ENCODE measurements at places on chromosomes 3 and 15. TPM values are rescaled to one million over a fixed set of nuclear protein-coding genes. Genes with fewer than 3 reads are reported as not detected.

ZNF770 gene
- 40.6 TPM for total RNA-seq

- no peak for DNase-seq
Measured at GRCh38 chr3:30258426-30259392, 347.7 kb upstream of the TGFBR2 start.

TMEM42 gene
- 8.8 TPM for total RNA-seq

GRCh38 chr3:174873832-174874657, 14.9 kb downstream of the NAALADL2 start:
- no peak for DNase-seq

GRCh38 chr3:80190051-80190450, 422.3 kb upstream of the ROBO1 start:
- peak; percentile 93 for DNase-seq

DNA sequence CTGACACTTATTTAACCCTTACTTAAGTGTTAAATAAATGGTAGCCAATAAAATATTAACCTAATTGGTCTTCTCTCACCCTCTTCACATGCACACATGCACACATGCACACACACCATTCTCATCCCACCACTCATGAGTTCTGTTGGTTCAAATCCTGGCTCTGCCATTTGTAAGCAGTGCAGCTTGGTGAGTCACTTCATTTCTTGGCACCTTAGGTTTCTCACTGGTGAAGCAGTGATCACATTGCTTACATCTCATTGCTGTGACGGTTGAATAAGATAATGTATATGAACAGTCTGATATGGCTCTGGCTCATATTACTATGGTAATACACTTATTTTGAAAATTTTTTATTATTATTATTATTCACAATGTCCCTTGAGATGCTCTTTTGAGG, 33.8 kb downstream of the RIOX2 start:
- DNase-seq = no peak

C15orf40 gene
- total RNA-seq = 30.6 TPM

RASL12 gene
- 0.69 TPM for total RNA-seq

- DNase-seq = peak; percentile 20
Measured at GRCh38 chr3:77303955-77304699, 264.2 kb downstream of the ROBO2 start.

- DNase-seq = no peak
Measured at GRCh38 chr3:45617430-45618080, 23.0 kb downstream of the LIMD1 start.

GRCh38 chr3:43468133-43468532, 153.7 kb downstream of the ANO10 start:
- DNase-seq = peak; percentile 0

RPL4 gene
- 2,773 TPM for total RNA-seq

PLS1 gene
- 8.9 TPM for total RNA-seq

PAK6 gene
- total RNA-seq = 1.5 TPM

- peak; percentile 83 for DNase-seq
Measured at GRCh38 chr3:131794766-131795388, 239.9 kb downstream of the CPNE4 start.

GABRG3 gene
- total RNA-seq = not detected

DNA sequence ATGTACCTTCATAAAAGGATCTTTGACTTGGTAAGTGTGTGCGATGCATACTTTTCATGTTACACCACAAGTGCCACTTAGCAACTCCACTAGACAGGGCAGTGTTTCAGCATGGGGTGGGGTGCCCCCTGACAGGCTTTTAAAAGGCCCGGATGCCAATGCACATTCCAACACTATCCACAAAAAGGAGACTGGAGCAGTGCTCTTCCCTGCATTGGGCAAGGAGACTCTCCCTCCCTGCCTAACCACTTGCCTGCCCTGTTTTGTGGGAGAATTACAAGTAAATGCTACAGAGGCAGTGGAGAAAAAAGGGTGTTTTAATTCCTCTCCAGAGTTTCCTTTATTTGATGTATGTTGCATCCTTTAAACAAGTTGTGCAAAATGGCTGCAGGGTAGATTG, 1.7 kb upstream of the RARB start:
- DNase-seq = no peak

GRCh38 chr15:74955796-74956647, 550 bp downstream of the RPP25 start:
- peak; percentile 78 for DNase-seq

- DNase-seq = no peak
Measured at GRCh38 chr3:188106887-188107830, 46.8 kb upstream of the LPP start.

DNA sequence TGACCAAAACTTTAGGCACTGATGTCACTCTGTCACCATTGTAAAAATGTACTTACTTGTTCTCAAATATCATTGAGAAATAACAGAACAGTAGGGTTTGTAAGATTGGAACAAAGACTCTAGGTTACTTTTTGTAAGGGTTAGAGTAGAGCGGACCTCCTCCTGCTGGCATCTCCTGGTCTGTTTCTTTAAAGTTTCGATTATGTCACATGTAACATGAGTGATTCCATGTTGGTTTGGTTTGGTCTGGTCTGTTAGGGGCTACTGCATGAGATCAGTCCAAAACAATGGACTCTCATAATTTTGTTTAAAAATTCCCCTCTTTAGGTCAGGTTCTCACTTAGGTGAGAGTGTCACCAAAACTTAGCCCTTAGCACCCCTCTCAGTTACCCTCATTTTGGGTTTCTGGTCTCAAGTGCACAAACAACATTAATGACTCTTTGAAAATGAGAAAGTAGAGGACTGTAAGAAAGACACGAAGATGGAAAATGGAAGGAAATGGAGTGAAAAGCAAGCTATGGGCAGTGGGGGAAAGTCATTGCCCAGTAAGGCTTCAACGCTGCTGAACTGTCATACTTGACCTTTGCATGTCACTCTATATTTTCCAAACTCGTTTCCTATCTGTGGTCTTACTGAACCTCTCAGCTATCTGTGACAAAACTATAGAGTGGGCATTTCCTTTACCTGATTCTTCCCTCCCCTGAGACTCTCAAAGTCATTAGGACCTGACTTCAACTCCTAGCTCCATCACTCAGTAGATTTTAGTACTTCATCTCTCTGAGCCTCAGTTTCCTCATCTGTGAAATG, 52.7 kb downstream of the LDHAL6B start:
- no peak for DNase-seq

- DNase-seq = peak; percentile 76
Measured at GRCh38 chr3:181715571-181716340, 4.0 kb downstream of the SOX2 start.

- no peak for DNase-seq
Measured at GRCh38 chr15:46120713-46121112, 485.9 kb downstream of the SQOR start.

- no peak for DNase-seq
Measured at GRCh38 chr3:59133311-59133710, 83.5 kb upstream of the CFAP20DC start.

DPPA4 gene
- total RNA-seq = not detected

GRCh38 chr15:27401471-27401870, 430.5 kb downstream of the GABRG3 start:
- DNase-seq = no peak

DNA sequence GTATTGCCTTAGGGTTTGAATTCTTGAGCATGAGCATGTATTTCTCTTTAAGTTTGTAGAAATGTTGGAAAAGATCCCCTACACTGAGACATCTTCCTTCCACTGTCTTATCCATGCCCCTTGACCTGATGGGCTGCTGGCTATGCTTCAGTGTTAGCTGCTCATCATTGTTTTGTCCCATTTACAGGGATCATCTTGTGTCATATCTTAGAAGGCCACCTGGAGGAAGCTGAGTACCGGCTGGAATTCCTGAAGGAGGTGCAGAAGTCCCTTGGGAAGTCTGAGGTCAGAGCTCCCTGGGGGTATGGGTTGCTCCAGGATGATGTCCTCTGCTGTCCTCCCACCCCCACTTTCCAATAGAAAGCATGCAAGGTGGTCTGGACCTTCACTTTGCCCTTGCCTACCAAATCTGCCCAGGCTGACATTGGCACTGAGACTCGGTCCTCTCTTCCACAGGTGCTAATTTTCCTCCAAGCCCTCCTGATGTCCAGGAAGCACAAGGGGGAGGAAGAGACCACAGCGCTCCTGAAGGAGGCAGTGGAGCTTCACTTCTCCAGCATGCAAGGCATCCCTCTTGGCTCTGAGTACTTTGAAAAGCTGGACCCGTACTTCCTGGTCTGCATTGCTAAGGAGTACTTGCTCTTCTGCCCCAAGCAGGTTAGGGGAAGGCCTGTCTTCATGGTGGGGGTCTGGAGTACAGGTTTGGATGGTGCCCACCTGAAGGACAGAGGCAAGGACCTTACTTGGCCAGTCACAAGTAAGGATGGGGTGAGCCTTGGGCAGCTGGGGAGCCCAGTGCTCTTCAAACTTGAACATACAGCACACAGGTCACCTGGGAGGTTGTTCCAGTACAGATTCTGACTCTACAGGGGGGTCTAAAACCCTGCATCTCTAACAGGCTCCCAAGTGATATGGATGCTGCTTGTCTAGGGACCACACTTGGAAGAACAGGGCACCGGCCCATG, 17.7 kb downstream of the TTC21A start:
- no peak for DNase-seq

NR1D2 gene
- 8.7 TPM for total RNA-seq

- DNase-seq = no peak
Measured at GRCh38 chr3:151550642-151551041, 89.8 kb upstream of the IGSF10 start.

DNA sequence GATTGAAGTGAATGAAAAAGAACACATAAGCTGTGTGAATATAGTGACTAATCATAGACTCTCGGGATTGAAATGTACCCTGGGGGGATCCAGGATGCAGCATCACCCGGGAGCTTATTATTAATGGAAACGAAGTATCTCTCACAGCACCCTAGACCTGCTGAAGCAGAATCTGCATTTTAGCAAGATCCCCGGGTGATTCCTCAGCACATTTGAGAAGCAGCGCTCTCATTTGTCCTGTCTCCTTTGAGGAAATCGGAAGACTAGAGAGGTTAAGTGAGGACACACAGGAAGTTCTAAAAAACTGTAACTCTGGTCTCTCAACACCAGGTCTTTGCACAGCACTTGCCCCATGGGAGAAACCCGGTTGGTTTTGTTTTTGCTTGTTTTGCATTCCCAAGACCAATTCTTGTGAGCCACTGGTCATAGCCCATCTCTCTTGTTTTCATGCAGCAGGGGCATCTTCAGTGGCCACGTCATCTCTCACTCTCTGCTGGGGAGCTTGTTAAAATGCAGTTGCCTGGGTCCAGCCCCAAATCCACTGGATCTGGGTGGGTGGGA, 30.2 kb downstream of the ZNF710 start:
- DNase-seq = peak; percentile 59

LRTM1 gene
- total RNA-seq = not detected

- no peak for DNase-seq
Measured at GRCh38 chr15:42100021-42100800, 5.8 kb upstream of the PLA2G4D start.

GRCh38 chr3:8210882-8211341, 290.7 kb upstream of the LMCD1 start:
- no peak for DNase-seq

GRCh38 chr3:73215281-73215680, 153.8 kb downstream of the EBLN2 start:
- DNase-seq = peak; percentile 67

CIAO2A gene
- total RNA-seq = 75.6 TPM

- DNase-seq = no peak
Measured at GRCh38 chr3:100060685-100061484, 53.4 kb downstream of the FILIP1L start.

PFKFB4 gene
- total RNA-seq = 5.0 TPM

GRCh38 chr3:96705895-96706294, 108.5 kb upstream of the EPHA6 start:
- no peak for DNase-seq

- DNase-seq = no peak
Measured at GRCh38 chr15:52008698-52009434, 10.2 kb upstream of the MAPK6 start.

GRCh38 chr15:73295630-73296286, 73.0 kb downstream of the HCN4 start:
- DNase-seq = no peak

DNA sequence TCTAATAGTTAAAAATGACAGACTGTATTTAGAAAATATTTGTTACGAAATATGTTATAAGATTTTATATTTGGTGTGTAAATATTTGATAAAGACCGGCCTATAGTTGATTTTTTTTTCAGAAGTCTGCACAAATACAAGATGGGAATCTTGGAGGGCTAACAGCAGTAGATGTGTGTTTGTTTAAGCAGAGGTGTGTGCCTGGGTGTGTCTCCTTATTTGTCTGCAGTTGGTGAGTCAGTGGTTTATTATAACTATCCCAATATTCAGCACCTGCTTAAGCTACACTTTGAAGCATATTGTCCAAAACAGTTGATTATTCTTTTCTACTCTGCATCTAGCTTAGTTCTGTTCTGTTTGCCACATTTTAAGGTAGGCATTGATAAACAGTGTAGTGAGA, 12.4 kb downstream of the GLCE start:
- DNase-seq = no peak

GRCh38 chr3:29384640-29385039, 103.8 kb downstream of the RBMS3 start:
- peak; percentile 30 for DNase-seq

CLDN16 gene
- 0.09 TPM for total RNA-seq

SPESP1 gene
- total RNA-seq = not detected

SUSD5 gene
- total RNA-seq = 1.0 TPM

- no peak for DNase-seq
Measured at GRCh38 chr3:59876533-59877062, 826.8 kb upstream of the CFAP20DC start.

ISG20 gene
- total RNA-seq = 1.8 TPM

- DNase-seq = no peak
Measured at GRCh38 chr15:83100097-83100646, 7.3 kb upstream of the TM6SF1 start.

- no peak for DNase-seq
Measured at GRCh38 chr3:31129241-31129640, 234.8 kb upstream of the GADL1 start.

DNA sequence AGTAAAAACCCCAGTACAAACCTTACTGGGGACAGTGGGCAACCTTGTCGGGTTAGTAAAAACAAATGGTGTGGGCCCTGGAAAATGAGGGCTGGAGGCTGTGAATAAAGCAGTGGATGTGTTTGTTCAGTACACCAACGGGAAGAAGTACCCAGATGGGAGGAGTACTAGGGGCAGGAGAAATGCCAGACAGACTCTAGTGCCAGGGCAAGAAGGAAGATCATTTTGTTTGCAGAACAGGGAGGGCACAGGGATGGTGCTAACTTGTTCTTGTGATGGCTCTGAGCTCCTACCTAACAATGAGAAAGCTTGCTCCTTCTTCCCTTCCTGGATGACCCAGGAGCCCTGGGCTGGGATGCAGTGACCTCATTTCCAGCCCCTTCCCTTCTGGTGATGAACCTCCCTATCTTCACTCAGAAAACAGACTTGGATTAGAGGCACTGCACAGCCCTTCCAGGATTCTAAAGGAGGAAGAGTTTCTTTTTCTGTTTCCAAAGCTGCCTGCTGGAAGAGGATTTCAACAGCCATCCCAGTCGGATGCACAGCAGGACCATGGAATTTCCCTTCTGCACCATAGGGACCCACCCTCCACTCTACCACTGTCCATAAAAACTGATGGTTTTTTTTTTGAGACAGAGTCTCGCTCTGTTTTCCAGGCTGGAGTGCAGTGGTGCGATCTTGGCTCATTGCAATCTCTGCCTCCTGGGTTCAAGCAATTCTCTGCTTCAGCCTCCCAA, 6.1 kb downstream of the RASSF1 start:
- DNase-seq = no peak

MORC1 gene
- total RNA-seq = 0.88 TPM

- no peak for DNase-seq
Measured at GRCh38 chr15:85404176-85404917, 23.9 kb downstream of the AKAP13 start.

VWA5B2 gene
- total RNA-seq = 0.13 TPM

- no peak for DNase-seq
Measured at GRCh38 chr3:40057077-40057476, 247.7 kb downstream of the MYRIP start.

NANOGP8 gene
- total RNA-seq = not detected

DUOXA2 gene
- not detected for total RNA-seq

- DNase-seq = no peak
Measured at GRCh38 chr3:119659606-119660291, 640 bp downstream of the POPDC2 start.
